Amygdala (tissue), 56 donors: ENCODE measurements at places on chromosomes 1 and 21.

GRCh38 chr1:183331091-183331742 lies 87.0 kb downstream of the NMNAT2 start:
- no peak for DNase-seq

GRCh38 chr1:87111659-87112371 lies 197.4 kb downstream of the HS2ST1 start:
- no peak for DNase-seq

GRCh38 chr1:185670187-185670627 lies 64.0 kb upstream of the HMCN1 start:
- DNase-seq: no peak

- no peak for DNase-seq
Measured at GRCh38 chr1:12469493-12469892, 148.5 kb downstream of the DHRS3 start.

DNA sequence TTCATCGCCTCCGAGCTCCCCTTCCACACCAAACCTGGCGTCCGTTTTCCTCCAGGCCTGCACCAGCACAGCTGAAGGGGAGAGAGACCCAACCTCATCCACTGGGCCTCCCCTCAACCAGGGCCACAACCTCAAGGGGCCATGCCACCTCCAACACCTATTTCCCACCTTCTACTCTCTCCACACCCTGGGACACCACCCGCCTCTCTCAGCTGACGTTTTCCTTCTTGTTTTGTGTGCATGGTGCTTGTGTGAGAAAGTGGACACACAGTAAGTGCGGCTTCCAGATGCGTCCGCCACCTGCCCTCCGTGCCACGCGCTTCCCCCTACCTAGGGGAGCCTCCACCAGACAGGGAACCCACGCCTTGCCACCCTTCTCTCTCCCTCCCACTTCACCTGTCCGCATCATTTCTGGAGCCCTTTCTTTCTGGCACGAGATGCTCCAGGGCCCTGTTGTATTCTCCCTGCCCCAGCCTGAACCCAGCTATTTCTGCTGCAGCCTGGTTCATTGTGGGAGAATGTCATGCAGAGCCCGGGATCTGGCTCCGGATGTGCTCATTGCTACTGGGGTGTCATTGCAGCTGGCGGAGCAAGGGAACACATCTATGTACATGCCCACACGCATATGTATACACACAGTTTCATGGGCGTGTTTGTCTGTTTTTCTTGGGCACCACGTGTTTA lies 1.3 kb upstream of the GNB1 start:
- DNase-seq: no peak

DNA sequence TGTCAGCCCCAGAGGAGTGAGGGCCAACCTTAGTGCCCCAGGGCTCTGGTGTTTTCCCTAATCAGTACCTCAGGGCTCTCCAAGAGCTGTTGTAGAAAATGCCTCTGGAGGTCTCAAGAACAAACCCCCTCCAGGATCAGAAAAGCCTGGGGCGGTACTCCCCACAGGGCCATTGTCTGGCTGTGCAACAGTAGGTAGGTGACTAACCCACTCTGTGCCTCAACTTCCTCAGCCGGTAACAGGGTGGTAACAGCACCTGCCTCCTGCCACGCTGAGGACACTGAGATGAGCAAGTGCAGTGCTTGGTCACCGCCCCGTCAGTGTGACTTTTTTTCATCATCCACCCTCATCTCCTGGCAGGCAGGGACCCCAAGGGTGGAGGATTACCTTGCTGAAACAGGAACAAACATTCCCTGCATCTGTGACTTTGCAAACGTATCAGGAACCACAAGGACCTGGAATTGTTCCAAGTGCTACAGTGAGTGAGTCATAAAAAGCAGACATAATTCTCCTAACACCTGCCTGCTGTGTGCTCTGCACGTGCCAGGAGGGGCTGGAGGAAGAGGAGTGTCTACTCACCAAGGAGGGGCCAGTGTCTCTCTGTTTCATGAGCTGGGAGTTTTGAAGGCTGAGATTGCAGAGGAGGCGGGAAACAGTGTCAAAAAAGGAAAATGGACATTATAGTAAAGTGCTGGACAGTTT lies 440.8 kb downstream of the NPHP4 start:
- DNase-seq: no peak

DNA sequence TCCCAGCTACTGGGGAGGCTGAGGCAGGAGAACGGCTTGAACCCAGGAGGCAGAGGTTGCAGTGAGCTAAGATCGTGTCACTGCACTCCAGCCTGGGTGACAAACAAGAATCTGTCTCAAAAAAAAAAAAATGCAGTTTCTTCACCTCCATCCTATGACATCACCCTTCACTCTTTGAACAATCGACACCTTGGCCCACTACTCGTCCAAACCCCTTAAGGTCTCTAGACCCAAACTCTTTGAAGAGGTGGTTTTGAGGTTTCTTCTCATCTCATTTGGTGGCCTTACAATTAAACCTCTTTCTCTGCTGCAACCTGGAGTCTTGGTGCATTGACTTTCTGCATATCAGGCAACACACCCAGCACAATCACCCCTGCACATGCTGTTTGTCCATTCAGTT lies 86.1 kb downstream of the SLC16A1 start:
- DNase-seq: no peak

DNA sequence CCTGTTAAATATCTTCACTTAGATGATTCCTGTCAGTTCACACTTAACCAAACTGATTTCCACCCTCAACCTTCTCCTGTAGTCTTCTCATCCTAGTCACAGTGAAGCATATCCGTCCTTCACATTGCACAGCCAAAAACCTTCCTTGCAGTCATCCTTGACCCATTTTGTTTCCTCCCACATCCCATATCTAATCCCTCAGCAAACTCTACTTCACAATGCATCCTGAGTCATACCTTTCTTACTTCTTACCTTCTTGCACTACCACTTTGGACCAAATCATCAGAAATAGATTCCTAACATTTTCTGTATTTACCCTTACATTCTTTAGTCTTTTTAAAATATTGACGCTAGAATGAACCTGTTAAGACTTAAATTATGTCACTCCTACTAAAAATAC lies 86.9 kb downstream of the OLFML2B start:
- DNase-seq: no peak

GRCh38 chr1:44405031-44405797 lies at the start of gene RNF220:
TSS of gene RNF220 (plus strand) at chr1:44405255.
- peak; percentile 65 for DNase-seq

DNA sequence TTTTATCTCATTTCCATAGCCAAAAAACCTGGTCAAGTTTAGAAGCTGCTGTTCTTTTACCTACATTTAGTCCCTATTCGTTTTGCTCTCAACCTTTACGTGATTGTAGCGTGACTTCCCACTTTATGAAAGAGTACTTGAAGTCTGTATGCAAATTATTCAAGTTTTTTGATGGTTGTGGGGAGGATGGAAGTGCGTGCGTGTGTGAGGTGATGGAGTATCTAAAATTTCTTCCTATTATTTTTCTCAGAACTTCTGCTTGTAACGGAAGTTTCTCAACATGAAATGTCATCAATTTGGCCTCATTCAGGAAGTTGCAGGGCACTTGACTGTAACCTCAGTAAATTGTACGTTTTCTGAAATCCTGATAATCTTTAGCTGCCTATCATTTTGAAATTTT lies 64.0 kb downstream of the SAMSN1 start:
- DNase-seq: no peak

GRCh38 chr1:6424619-6425593 lies at the start of gene ESPN:
TSS of gene ESPN (plus strand) at chr1:6424776. CDS start at chr1:6424956, 180 bp downstream.
- DNase-seq: no peak

DNA sequence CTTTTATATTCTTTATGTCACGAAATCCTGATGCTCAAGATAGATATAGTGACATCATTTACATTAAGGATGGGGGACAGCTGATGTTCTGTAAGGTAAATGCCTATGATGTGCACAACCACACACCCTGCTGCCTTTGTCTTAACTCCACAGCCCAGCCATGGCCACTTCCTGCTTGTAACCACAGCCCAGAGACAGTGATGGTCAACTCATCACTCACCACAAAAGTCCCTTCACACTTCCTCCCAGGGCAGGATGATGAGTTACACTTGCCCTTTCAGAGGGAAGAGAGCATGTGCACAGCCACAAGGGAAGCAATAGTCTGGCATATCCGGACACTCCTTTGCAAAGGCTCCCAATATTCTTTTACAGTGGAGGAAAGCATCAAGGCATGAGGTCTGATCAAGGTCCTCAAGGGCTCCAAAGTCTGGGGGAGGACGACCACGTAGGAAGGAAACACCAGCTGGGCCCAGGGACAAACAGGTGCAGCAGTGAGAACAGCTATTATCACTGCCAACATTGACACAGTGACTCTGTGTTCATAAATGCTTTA lies 53.8 kb downstream of the PLPP3 start:
- DNase-seq: no peak

- DNase-seq: no peak
Measured at GRCh38 chr1:241677201-241677600, 25.1 kb downstream of the WDR64 start.
